ENCODE measurements at places on chromosomes 13 and 19. TPM values are rescaled to one million over a fixed set of nuclear protein-coding genes. Genes with fewer than 3 reads are reported as not detected.

DNA sequence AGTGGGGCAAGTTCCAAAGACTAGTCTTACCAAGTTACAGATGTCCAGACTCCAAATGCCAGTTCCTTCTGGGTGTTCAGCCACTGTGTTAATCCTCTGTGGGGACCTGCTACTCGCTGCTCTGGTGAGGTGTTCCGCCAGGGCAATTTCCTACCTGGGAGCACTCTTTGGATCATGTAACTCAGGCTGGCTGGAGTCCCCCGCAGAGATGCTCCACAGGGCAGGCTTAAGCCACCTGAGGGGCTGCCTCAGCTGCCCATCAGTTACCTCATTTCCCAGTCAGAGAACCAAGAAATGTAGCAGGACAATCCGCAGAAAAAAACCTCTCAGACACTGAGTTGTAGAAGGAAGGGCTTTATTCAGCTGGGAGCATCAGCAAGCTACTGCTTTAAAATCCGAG is 133.8 kb downstream of the ZNF737 start:
- DNase-seq, result no peak

DNA sequence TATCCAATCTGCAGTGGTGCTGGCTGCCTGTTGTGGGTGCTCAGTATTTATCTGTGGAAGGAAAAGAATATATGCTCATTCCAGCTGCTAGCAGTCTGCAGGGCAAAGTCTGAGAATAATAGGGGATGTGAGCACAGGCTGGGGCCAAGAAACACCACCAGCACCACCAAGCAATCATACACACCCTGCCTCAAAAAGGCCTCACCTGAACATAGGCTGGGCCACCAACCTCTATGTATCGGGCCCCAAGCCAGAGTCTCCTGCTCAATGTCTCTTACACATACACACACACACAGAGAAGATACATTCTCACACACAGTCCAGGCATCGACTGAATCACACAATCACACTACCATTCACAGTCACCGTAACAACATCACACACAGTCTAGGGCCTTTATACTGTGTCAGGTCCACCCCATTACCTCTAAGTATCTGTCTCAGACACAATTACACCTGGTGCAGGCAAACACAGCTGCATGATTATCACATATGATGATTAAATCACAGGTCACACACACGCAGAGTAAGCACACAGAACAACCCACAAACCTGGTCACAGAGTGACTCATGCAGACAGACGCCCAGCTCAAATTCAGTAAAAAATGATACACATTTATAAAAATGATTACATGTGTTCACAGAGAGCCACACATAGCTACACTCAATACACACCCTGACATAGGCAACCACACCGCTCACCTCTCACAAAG is 1.3 kb upstream of the ZSCAN22 start:
- DNase-seq, result no peak

DNA sequence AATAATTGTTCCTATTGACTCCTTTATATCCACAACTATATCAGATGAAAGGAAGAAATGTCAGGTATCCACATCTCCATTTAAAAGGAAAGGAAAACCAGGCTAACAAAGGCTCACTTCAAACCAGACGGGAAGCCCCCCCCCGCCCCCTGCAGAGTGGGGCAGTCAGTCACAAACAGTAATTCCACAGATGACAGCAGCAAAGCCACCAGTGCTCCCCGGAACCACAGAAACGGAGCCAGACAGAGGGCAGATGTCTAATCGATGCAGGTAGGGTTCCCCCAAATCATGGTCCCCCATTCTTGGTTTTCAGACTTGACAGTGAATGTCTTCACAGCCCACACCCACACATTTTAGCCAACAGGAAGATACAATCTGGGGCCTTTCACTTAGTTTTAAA is 100.8 kb downstream of the STK24 start:
- DNase-seq, result no peak

- DNase-seq, result no peak
These were observed 7.2 kb downstream of the LGALS7B start for GRCh38 chr19:38796154-38796553.

DNA sequence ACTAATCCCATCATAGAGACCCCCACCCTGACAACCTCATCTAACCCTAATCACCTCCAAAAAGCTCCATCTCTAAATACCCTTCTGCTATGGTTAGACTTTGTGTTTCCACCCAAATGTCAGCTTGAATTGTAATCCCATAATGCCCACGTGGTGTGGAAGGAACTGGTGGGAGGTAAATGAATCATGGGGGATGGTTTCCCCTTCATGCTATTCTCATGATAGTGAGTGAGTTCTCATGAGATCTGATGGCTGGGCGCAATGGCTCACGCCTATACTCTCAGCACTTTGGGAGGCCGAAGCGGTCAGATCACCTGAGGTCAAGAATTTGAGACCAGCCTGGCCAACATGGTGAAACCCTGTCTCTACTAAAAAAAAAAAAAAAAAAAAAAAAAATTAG is 2.6 kb downstream of the VMAC start:
- no peak for DNase-seq

DNA sequence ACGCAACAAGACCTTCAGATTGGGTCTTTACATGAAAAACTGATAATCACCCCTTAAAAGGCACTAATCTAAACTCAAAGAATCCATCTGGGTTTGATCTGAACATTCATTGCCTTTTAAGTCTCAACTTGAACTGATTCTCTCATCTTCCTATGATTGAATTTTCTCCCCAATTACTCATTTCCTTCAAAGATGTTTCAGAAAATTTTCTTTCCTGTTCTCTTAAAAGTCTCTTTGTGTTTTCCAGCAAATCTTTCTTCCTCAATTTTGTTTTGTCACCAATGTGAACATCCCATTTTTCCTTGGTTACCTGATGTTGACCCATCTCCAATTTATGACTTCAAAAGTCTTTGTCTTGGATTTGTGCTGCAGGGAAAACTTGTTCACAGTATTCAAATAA is 234.3 kb downstream of the DACH1 start:
- DNase-seq, result no peak

DNA sequence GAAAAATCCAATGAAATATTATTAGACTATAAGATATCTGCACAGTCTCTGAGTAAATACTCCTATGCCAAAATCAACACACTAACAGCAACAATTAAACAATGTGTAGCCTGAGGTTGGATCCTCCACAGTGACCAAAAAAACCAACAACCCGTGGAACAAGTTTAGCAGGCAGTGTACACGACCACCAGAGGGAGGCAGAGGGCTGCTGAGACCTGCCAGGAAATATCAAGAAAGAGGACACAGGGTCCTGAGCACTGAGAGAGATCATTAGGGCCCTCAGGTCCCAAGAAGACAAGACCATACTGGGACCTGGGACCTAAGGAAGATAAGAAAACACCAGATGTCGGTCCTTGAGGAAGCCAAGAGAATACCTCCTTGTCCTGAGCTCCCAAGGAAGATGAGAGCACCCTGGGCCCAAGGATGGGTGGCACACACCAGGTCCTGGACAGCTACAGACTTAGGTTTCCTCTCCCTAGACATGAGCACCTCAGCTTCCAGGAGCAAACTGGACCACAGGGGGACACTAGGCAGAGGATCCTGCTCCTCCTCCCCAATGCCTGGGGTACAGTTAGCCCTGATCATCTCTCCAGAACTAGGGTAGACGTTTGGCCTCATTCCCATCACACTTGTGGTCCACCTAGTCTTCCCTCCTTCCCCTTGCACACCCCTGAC is 822 bp upstream of the ZNF274 start:
- no peak for DNase-seq

DNA sequence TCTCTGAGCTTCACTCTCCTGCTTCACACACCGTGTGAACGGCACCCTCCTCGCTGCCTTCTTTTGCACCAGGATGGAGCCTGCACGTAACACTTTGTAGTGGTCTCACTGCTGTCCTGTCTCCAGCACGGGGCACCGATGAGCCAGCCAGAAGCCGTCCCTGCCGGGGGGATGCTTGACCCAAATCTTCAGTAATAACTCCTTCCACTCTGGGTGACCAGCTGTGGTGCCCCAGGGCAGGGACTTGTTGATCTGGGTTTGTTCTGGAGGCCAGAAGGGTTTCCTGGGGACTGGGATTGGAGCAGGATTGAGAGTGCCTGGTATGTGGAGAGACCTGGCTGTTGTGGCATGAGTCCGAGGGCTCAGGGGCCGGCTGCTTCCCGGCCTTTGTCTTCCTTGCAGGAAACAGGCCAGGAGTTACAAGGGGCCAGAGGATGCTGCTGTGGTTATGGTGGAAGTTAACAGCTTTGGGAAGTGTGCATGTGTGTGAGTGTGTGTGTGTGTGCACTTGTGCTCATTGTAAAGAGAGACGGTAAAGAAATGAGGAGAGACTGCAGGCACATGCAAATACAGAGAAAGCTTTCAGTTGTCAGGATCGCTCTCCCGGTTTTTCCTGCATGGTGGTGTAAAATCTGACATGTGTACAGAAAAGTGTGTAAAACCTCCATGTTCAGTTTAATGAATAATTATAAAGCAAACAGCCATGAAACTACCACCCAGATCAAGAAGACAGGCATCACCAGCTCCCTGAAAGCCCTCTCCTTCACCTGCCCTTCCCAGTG is 18.9 kb downstream of the PAK4 start:
- no peak for DNase-seq

GRCh38 chr13:105474983-105475610 is 1060.4 kb downstream of the EFNB2 start:
- no peak for DNase-seq

DNA sequence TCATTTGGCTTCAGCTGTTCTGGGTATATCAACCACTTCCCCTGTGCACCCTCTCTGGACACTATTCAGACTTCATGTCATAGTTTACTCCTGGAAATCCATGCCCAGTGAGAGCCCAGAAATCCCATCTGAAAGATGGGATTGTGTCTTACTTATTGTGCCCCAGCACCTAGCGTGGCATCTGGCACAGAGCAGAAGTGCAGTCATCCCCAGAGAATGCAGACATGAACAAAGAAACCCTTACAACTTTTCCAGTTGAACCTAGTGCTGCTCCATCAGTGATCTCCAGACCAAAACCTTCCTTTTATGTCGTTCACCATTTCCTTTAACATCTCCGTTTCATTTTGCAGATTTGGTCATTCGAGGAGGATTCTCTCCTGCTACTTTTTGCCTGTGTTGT is 60.6 kb downstream of the MBNL2 start:
- no peak for DNase-seq

DNA sequence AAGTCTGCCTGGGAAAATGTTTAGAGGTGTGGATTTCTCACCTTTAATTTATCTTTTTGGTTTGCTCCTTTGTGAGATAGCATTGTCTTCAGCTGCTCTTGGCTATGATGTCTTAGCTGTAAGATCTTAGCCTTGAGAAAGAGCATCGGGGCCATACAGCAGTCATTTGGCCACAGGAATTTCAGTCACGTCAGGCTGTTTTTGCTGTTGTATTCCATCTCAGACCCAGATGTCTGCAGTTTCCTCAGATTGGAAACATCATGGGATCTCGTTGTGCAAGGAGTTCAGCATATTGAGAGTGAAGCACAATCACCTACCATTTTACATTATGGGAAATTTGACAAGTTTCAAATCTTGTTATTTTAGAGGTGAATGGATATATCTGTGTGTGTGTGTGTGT is 89.3 kb upstream of the C1QTNF9B start:
- no peak for DNase-seq

DNA sequence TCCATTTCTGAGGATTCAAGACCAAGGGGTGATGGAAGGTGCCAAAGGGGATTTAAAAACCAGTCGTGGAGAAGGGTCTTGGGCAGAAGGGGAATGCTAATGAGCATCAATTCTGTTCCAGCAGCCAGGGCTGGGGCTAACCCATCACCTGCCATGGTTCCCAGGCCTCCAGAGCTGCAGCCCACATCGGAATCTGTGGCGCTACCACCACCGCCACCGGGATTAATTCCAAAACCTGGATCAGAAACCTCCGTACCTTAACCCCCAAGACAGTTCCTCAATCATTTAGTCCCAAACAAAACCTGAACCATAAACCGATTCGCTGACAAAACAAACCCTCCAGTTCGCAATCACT is 583 bp downstream of the ZNF615 start:
- no peak for DNase-seq

GRCh38 chr13:74708629-74709028 is 574.4 kb upstream of the KLF12 start:
- no peak for DNase-seq

GRCh38 chr19:33390101-33390907 is 16.8 kb downstream of the CEBPG start:
- DNase-seq, result peak; percentile 85

The MISP3 gene
- 0.49 TPM for polyA plus RNA-seq

The MPHOSPH8 gene
- 32.4 TPM for polyA plus RNA-seq

The CGB5 gene
- polyA plus RNA-seq, result not detected

The CYTH2 gene
- 49.3 TPM for polyA plus RNA-seq

The RUBCNL gene
- polyA plus RNA-seq, result 2.8 TPM

The MEIOSIN gene
- polyA plus RNA-seq, result not detected

Data from hindlimb muscle (tissue), 1 donor.